ENCODE measurements at places on chromosomes 7 and 10.
A peak's percentile ranks its signal among the peaks of the same experiment; 100 is the strongest.

GRCh38 chr10:75367021-75367487 lies 34.5 kb downstream of the ZNF503 start:
- no peak for DNase-seq

- no peak for DNase-seq
Observed at GRCh38 chr7:6205971-6206660, 66.3 kb downstream of the CYTH3 start.

DNA sequence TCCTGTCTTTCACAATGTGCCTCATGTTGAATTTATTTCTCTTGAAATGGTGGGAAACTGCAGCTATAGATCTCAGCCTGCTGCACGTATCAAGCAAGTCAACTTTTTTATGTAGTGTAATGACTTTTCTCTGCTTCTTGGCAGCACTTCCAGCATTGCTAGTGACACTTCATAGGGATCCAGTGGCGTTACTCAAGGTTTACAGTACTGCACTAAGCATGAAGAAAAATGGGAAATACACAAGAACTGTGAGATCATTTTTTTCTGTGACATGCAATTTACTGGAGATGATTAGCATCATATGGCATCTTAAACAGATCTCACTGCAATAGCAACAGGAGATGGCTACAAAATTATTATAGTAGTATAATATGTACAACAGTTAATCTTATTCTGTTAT lies 90.9 kb downstream of the POLR1F start:
- DNase-seq, result no peak

DNA sequence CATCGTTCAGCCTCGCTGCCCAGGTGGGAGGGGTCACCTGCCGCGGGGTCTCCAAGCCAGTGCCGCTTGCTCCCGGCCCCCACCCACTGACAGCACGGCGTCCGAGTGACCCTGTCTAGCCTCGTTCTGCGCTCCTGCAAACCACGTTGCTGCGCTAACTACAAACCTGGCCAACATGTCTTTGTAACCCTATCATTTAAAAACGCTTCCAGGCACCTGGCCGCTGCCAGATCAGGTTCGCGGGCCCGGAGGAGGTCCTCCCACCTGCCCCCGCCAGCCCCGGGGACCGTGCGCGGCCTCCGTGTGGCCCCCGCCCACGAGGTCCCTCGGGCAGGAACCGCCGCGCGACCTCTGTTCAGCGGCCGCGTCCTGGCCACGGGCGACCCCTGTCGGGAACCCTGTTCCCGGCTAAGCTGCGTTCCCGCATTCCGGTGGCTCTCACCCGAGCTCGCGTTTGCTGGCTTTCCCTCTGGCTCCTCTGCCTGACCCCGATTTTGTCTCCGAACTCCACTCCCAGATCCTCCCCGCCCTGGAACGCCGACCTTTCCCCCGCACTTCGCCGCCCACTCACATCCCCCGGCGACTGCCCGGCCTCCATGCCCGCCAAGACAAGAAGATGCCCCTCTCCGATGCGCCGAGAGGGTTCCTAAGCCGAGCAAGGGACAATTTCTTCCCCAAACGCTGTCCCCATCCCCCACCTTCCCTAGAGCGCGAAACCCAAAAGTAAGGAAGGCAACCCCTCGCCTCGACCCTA lies 2.4 kb downstream of the SFMBT2 start:
- DNase-seq, result peak; percentile 46

GRCh38 chr7:114225784-114226183 lies 188.8 kb upstream of the FOXP2 start:
- DNase-seq, result no peak

- no peak for DNase-seq
Observed at GRCh38 chr10:89051593-89051992, 61.0 kb downstream of the FAS start.

GRCh38 chr10:63324495-63324854 lies 141.3 kb downstream of the JMJD1C start:
- no peak for DNase-seq
